ENCODE measurements at places on chromosomes 3 and 15.

DNA sequence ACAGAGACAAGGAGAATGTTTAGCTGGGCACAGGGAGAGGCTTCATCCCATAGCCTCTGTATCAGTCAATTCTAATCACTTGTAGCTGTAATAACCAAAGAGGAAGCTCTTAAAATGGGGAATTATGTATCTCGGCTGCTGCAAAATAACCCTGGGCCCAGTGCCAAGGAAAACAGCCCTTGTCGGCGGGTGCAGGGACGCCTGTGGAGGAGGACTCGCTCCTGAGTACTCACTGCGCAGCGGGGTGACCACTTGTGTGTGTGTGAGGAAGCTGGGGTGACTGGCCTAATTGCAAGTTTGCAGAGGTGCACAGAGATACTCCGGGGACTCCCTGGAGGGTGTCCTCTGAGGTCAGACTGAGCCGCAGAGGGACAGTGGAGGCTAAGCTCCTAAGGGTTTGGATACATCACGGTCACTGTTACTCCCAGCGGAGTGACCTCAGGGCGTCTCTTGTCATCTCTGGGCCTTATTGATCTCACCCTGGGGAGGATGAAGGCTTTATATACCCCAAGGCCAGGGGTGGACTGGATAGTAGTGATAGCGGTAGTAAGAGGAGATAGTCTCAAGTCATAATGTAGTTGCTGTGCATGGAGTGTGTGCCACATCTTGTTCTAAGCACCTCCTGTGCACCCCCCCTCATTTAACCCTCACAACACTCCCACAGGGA is 37.2 kb downstream of the SLC6A6 start:
- no peak for DNase-seq

DNA sequence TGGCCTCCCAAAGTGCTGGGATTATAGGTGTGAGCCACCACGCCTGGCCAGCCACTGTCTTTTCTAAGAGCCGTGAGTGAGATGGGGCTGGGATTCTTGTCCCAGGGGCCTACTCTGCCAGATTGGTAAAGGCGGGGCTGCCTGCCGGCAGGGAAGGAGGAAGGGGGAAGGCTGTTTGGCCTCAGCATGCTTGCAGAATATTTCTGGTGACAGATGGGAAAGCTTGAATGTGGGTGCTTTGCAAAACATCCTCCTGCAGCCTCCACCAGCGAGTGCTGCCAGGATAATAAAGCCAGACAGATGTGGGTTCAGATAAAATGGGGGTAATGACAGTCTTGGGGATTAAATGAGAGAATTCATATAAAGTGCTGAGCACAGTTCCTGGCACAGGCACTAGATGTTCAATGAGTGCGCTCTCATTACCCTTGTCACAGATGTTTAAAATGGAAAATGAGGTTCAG is 19.8 kb upstream of the ACOX2 start:
- peak; percentile 96 for DNase-seq

DNA sequence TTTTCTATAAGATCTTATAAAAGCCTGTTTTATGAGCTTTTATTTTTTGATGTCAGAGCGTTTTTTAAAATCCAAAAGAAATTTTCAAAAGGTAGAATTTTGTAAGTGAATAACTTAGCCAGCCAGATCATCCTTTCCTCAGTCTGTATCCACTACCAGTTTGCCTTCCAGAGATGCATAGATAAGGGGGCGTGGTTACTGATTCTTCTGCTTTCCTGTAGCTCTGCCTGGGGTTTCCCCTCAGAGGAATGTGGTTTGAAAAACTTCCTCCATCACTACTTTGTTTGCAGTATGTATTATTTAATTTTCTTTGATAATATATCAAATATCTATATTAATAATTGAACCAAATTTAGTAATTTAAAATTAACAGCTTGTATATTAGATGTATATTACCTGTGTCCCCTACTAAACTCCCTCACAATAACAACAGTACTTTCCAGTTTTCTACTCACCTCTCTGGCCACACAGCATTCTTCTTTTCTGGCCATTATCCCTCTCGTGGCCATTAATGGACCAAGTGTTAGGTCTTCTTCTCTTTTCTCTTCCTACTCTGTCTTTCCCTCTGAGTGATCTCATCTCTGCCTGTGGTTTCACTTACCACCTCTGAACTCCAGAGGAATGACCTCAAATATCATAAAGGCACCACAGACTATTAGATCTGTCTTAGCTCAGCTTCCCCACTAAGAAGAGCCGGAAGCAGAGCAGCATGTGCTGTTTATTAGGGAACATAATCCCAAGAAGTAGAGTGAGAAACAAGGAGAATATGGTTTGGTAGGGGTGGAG is 239.7 kb downstream of the UBE2E2 start:
- DNase-seq = no peak

DNA sequence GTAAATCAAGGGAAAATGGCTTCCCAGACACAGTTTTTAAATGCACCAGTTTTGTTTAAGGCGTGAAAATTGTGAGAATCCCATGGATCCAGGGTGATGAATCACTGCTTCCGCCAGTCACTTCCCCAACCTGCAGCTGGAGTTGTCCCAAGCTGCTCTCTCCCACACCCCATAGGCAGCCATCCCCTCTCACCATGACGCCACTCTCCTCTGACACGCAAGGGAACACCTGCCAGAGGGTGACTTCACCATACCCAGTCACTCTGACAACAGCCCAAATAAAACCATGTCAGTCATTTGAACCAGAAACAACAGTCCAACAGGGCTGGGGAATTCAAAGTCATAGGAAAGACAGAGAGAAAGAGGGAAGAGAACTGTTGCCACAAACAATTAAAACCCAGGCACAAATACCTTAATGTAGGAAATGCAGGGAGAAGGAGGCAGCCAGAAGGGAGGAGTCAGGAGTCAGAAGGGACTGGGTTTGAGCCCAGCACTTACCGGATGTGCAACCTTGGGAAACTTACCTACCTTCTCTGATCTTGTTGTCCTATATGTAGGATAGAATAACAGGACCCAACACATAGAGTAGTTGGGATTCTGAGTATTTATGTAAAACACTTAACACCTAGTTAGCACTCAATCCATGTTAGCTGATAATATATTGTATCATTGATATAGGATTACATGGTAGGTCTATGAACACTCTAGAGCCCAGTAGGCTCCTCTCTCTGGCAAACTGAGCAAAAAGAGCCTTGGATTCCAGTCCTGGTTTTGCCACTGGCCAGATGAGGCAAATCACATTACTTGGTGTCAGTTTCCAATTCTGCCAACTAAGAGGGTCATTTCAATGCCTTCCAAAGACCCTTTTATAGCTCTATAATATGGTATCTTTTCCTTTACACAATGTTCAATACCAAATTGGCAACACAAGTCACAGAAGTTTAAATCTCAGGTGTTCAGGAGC is 326.3 kb upstream of the ICE2 start:
- no peak for DNase-seq

DNA sequence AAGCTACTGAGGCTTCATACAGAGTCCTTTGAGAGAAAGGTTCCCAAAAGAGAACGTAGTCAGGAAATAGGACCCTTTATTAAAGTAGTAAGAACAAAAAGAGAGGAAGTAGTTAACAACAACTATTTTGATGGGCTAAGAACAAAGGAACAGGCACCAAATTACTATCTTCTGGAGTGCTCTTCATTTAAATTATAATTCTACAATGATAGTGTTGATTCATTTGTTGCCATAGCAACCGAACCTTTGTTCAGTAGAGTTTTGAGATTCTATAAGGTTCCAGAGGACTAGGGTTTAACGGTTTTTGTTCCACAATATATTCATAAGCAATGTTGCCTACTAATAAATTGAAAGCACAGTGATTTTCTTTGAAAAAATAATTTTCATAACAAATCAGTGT is 78.8 kb downstream of the CMSS1 start:
- no peak for DNase-seq

- DNase-seq = no peak
These were observed 38.5 kb downstream of the ADAMTS7 start for GRCh38 chr15:78772738-78773137.

DNA sequence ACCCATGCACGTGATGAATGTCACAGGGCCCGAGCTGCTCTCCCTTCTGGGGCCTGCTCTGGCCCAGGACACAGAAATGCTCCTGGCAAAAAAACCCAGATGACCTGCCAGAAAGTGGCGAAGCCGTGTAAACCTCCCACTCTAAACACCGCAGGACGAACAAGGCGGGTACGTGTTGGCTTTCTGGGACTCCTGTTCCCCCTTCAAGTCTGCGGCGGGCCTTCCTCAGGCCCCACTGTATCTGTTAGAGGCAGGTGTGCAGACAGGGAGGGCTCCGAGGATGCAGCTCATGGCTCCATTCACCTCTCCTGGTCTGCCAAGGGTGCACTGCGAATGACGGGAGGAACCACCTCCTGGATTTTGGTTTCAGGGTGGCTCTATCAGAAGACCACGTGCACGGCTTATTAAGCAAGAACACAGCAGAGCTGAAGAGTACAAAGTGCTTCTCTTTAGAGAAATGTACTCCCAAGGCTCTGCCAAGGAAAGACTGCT is 173.8 kb downstream of the ADAMTS17 start:
- no peak for DNase-seq

- DNase-seq = no peak
These were observed 27.7 kb downstream of the CHDH start for GRCh38 chr3:53818221-53819162.

DNA sequence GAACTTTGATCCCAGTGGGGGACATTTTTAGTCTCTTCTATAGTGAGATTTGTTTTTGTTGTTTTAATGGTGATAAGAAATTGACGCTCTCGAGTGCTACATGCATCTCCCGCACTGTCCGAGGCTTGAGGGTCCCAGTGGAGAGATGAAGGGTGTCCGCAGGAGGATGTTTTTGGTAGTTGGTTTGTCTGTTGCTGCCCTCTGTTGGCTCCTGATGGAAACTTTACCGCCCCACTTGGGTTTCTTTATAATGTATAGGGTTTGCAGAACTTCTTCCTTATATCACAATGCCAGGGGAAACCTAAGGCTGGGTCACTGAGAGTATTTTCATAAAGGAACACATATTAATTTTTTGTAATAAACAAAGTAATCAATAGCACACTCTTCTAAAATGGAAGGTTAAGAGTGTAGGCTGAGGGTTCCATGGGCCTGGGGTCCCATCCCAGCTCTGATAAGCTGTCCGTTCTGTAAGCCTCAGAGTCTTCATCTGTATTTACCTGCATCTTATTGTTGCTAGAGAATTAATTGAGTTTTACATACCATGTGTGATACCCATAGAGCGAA is 185.3 kb upstream of the FEZF2 start:
- peak; percentile 27 for DNase-seq

DNA sequence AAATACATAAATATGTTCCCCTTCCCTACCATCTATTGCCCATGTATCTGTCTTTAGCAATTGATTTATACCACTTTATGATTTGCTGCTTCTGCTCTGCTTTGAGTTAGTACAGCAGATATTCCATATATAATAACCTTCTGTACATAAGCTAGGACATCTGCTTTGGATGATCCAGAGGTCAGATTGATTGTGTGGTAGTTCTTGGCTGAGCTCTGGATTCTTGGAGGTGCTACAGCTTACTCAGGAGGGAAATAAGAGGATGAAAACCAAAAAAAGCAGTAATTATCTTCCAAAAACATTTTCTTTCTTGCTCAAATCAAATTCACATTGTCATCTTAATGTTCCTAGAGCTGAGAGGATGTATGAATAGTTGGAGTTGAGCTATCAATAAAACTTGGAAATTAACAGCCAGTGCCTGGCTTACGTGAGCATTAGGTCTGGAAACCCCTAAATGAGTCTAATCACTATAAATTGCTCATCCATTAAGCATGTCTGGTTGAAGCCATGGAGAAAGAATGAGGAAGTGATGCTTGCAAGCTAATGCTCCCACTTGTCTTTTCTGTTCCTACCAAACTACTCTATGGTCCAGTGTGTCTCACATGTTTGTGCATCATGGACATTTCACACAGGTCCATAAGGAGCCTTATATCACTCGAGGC is 36.3 kb upstream of the TMEM42 start:
- no peak for DNase-seq

GRCh38 chr3:146131616-146132410 is 29.2 kb downstream of the PLOD2 start:
- no peak for DNase-seq

- no peak for DNase-seq
These were observed 25.8 kb downstream of the TERC start for GRCh38 chr3:169739067-169739466.

- no peak for DNase-seq
These were observed 240.9 kb upstream of the STT3B start for GRCh38 chr3:31291818-31292217.

GRCh38 chr15:90099072-90099867 is 3.0 kb downstream of the IDH2 start:
- no peak for DNase-seq

- peak; percentile 94 for DNase-seq
These were observed 29.6 kb downstream of the PSTPIP1 start for GRCh38 chr15:77024273-77025082.

DNA sequence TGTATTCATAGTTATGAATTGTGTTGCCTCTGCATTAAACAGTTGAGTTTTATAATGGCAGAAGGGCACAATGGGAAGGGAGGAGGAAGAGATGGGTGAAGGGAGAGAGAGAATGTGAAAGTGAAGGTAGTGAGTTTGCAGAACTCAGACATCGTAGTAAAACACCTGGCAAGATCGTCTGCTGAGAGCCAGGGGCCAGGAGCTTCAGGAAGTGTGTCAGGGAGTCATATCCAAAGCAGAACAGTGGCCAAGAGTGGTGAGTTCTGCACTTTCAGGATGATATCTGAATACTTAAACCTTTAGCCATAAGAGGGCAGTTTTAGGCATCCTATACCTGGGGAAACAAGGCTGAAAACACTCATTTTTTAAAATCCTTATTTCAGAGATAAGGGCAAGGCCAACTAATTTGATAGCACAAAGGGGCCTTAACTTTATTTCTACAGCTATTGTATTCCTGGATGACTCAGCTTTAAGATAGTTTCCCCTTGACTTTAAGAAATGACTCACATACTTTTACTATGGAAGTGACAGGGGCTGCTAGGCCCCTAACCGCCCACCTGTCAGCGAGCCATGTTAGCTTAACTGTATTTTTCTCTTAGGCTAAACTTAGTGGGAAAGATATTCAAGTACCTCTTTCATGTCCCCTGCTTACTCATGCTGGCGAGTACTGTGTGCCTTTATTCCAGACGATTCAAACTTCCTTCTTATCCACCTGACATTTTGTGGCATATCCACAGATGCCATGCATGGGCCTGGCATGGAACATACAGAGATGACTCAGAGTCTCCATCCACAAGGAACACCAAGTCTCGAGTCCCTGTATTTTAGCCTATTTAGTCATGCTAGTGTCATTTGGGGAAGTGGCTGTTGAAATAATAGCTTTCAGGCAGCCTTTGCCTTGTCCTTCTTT is 53.9 kb downstream of the RLBP1 start:
- no peak for DNase-seq

DNA sequence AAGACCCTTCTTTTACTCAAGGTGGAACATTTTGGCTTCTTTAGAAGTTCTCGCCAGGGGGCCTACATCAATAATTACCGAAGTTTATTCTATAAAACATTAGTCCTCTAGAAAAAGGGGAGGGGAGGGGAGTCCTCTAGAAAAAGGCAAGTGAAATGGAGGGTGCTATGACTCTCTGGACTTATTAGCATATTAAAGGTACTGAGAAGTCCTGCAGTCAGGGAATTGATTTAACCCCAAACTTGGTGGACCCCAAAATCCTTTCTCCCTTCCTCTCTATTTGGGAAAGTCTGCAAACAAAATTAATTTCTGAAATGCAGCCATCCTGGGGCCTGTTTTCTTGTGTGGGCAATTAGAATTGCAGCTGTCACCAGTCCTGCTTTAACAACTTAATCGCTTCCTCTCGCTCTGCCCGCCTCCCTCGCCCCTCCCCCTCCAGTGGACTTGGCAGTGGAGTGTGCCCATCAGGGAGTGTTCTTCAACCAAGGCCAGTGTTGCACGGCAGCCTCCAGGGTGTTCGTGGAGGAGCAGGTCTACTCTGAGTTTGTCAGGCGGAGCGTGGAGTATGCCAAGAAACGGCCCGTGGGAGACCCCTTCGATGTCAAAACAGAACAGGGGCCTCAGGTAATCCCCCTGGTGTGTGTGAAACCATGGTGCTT is 18.9 kb upstream of the LRRK1 start:
- no peak for DNase-seq
